ENCODE measurements at places on chromosomes 4 and X. TPM values are rescaled to one million over a fixed set of nuclear protein-coding genes. Genes with fewer than 3 reads are reported as not detected.

Gene RASGEF1B
- 5.5 TPM for total RNA-seq

Gene SLC16A2
- total RNA-seq = 0.78 TPM

Gene BGN
- total RNA-seq = not detected

Gene SLAIN2
- 72.2 TPM for total RNA-seq

Gene NDST4
- total RNA-seq = not detected

Gene UGT2A3
- total RNA-seq = not detected

Gene DKC1
- total RNA-seq = 219 TPM

DNA sequence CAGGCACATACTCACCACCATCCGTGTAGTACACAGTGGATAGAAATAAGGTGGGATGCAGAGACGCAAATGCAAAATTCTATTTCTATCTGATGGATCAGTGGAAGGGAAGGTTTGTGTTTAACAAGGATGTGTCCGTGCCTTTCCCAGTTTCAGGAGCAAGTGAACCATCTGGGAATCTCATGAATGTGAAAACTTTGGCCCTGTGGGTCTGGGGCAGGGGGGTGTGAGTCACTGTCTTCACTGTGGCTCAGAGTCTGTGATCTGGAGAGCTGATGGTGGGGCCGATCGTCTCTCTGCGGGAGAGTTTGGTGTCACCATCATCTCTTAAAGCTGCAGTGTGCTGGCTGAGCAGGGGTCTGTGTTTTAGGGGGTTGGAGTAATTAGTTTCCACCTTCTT, 179.3 kb upstream of the STS start:
- no peaks in the 10 kb centered on the region for H3K4me1 ChIP-seq
- no peak overlapping the region for H3K27ac ChIP-seq
- no peak for DNase-seq
- H3K36me3 ChIP-seq = no peaks in the 10 kb centered on the region
- H3K4me3 ChIP-seq = no peak overlapping the region

GRCh38 chr4:184752496-184753275, 18.8 kb upstream of the CENPU start:
- DNase-seq = no peak
- no peaks in the 10 kb centered on the region for H3K27me3 ChIP-seq
- no peaks in the 10 kb centered on the region for H3K4me1 ChIP-seq
- H3K36me3 ChIP-seq = peaks cover 6% of the 10 kb centered on the region
- H3K4me3 ChIP-seq = no peak overlapping the region

GRCh38 chrX:2875798-2876399, 47.2 kb downstream of the GYG2 start:
- H3K36me3 ChIP-seq = no peaks in the 10 kb centered on the region
- no peak overlapping the region for H3K27ac ChIP-seq
- H3K4me3 ChIP-seq = no peak overlapping the region
- H3K27me3 ChIP-seq = no peaks in the 10 kb centered on the region
- H3K4me1 ChIP-seq = no peaks in the 10 kb centered on the region

DNA sequence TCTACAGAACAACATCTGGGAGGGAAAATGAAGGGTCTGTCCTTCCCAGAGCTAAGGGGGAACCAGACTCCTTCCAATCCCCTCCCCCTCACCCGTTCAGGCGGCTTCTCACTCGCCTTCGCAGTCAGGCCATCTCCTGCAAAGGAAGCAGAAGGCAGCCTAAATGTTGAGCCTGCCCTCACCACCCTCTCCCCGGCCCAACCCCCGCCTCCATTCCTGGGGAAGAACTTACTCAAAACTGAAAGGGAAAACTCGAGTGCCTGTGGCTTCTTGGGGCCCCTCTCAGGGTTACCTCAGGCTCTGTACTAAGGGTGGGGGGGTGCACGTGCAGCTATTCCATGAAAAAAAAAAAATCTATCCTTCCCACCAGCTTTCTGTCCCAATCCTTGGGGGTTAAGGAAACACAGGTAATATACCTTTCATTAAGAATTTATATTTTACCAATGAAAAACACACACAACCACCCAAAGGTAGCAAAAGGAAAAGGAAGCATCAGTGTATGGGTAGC, 2.4 kb downstream of the ZMYM3 start:
- no peak for DNase-seq
- H3K27me3 ChIP-seq = no peaks in the 10 kb centered on the region
- no peak overlapping the region for H3K27ac ChIP-seq
- H3K4me3 ChIP-seq = no peak overlapping the region
- H3K36me3 ChIP-seq = no peaks in the 10 kb centered on the region

DNA sequence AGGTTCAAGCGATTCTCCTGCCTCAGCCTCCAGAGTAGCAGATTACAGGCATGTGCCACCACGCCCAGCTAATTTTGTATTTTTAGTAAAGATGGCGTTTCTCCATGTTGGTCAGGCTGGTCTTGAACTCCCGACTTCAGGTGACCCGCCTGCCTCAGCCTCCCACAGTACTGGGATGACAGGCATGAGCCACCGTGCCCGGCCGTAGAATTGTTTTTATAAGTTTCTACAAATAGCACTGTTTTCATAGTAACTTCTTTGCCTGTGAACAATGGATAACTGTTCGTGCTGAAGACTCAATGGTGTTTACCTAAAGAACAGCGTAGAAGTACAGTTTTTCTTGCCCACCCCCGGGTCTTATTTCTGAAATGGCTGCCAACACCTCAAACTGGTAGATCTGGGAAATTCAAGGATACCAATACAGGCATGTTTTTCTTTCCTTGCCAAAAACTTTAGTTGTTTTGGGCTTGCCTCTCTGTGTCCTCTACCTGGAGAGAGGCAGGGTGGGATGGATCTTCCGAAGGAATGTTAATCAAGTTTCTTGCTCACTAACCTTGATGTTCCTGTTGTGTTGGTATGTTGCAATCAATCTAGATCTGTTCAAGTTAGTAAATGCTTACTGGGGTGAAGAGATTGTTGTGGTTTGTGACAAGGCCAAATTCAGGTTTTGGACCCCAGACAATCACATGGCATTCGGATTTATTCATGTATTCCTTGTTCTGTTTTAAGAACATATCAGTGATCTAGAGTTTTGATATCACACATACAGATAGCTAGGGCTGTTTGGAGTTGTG, 2.8 kb upstream of the RUFY3 start:
- no peak for DNase-seq
- no peak overlapping the region for H3K4me3 ChIP-seq
- no peaks in the 10 kb centered on the region for H3K27me3 ChIP-seq
- no peak overlapping the region for H3K27ac ChIP-seq

DNA sequence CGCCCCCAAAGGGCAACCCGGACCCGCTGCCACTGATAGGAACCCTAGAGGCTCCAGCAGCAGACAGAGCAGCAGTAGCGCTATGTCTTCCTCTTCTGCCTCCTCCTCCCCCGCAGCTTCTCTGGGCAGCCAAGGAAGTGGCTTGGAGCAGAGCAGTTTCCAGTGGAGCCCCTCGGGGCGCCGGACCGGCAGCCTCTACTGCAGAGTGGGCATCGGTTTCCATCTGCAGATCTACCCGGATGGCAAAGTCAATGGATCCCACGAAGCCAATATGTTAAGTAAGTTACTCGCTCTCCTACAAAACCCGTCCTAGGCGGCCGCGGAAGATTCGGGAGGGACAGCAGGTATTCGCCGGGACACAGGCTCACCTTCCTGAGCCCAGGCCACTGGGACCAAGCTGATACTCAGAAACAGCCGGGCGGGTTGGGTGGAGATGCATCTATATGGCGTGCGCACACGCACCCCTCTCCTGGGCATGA, 477 bp downstream of the FGF5 start:
- no peaks in the 10 kb centered on the region for H3K36me3 ChIP-seq
- DNase-seq = no peak
- H3K27me3 ChIP-seq = peaks cover 33% of the 10 kb centered on the region
- H3K4me3 ChIP-seq = no peak overlapping the region

DNA sequence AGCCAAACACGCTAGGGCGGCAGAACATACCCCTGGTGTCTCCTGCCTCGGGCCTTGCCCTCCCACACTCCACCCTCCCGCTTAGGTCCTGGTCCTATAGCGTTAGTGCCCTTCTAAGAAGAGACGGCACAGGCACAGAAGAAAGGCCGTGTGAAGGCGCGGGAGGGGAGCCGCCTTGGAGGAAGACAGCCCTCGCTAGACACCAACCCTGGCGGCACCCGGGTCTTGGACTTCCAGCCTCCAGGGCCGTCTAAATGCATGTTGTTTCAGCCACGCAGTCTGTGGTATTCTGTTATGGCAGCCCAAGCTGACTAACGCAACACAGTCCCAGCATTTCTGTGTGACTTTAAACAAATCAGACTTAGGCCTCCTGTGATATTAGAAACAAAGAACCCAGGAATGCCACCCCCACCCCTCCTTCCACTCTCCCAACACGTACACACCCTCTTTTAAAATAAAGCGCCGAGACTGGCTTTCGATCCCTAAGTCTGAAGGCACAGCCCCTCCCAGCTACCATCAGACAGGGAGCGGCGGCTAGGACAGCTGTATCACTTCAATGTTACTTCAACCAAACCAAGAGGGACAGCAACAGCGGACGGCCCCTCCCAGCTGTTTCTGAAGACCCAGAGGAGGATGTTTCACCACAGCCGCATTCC, 128.0 kb downstream of the AFAP1 start:
- no peak overlapping the region for H3K4me3 ChIP-seq
- H3K27ac ChIP-seq = no peak overlapping the region
- peaks cover 4% of the 10 kb centered on the region for H3K36me3 ChIP-seq
- no peak for DNase-seq
- no peaks in the 10 kb centered on the region for H3K27me3 ChIP-seq
- H3K4me1 ChIP-seq = no peaks in the 10 kb centered on the region

- H3K36me3 ChIP-seq = no peaks in the 10 kb centered on the region
- H3K27me3 ChIP-seq = no peaks in the 10 kb centered on the region
- DNase-seq = no peak
- H3K4me3 ChIP-seq = no peak overlapping the region
- H3K4me1 ChIP-seq = no peaks in the 10 kb centered on the region
- no peak overlapping the region for H3K27ac ChIP-seq
Observed at GRCh38 chr4:172584816-172585215, 583.8 kb upstream of the GALNT7 start.

- H3K36me3 ChIP-seq = no peaks in the 10 kb centered on the region
- no peaks in the 10 kb centered on the region for H3K27me3 ChIP-seq
- DNase-seq = no peak
- H3K27ac ChIP-seq = no peak overlapping the region
Observed at GRCh38 chr4:170675568-170676262, 586.0 kb upstream of the AADAT start.

- H3K4me3 ChIP-seq = no peak overlapping the region
- no peaks in the 10 kb centered on the region for H3K36me3 ChIP-seq
- no peak for DNase-seq
- H3K27me3 ChIP-seq = no peaks in the 10 kb centered on the region
- no peaks in the 10 kb centered on the region for H3K4me1 ChIP-seq
Observed at GRCh38 chrX:47807548-47807947, 29.2 kb upstream of the ZNF81 start.

DNA sequence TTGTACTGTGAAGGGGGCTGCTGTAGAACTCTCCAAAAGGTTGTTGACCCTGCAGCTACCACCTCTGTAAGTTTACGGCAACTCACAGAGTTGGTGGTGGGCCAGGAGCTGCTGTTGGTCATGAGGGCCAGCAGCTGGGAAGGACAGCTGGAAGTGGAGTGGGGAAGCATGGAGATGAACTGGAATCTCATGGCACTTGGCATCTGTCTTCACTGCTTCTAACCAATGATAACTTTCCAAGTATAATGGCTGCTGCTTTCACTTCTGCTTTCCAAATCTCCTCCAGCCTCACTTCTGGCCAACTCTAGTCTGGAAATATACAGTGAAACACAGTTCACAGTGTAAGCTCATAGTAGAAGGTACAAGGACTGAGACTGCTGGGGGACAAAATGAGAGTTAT, 126.5 kb upstream of the INTU start:
- no peaks in the 10 kb centered on the region for H3K27me3 ChIP-seq
- H3K36me3 ChIP-seq = no peaks in the 10 kb centered on the region
- no peak overlapping the region for H3K4me3 ChIP-seq
- H3K4me1 ChIP-seq = no peaks in the 10 kb centered on the region
- DNase-seq = no peak
- no peak overlapping the region for H3K27ac ChIP-seq

DNA sequence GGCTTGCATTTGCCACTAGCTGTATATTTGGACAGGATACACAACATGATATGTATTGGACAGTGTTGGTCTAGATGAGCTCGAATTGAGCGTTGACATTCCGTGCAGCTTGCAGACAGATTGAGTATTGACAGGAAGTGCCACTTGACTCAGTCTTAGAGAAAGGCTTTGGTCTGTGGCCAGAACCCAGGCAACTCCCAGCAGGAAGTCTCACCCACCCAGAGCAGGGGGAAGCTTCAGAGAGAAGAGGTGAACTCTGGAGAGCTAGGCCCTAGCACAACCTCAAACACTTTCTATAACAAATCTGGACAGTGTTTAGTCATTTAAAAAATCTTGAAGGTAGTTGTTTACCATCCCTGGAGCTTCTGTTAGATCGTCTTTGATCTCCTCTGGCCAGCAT, 280.5 kb downstream of the FBXW7 start:
- H3K4me1 ChIP-seq = peaks cover 50% of the 10 kb centered on the region
- DNase-seq = peak; percentile 24
- no peaks in the 10 kb centered on the region for H3K27me3 ChIP-seq
- H3K36me3 ChIP-seq = no peaks in the 10 kb centered on the region
- no peak overlapping the region for H3K27ac ChIP-seq
- no peak overlapping the region for H3K4me3 ChIP-seq

DNA sequence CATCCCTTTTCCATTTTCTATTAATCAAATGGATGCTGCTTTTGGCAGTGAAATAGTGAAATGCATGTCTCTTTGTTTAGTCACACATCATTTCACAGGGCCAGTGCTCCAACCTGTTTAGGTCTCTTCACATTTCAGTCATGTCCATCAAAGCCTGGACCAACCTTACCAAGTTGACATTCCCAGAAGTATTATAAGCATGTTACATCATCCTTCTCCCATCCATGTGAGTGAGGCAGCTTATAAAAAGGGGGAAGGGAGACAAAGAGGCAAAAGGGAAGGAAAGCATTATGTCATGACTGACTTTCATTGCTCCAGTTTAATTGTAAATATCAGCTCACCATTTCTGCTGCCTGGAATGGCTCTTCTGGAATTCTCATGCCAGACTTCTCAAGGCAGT, 94.4 kb downstream of the NWD2 start:
- H3K27me3 ChIP-seq = no peaks in the 10 kb centered on the region
- no peaks in the 10 kb centered on the region for H3K36me3 ChIP-seq
- no peak overlapping the region for H3K4me3 ChIP-seq
- no peaks in the 10 kb centered on the region for H3K4me1 ChIP-seq

DNA sequence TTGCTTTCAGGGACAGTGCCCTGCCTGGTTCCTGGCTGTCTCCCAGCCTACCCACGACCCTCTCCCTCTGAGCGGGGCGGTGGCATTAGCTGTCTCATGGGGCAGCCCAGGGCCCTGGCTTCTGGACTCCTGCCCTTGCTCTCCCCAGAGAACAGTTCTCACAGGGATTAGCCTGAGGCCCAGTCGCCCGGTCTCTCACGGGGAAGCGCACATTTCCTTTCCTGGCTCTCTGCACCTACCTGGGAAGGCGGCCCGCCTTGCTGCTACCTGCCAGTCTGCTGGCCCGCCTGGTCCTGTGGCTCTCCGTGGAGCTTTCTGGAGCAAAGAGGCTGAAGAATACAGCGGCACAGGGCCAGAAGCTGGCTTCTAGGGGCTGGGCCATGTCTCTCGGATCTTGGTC, 128.4 kb downstream of the FHDC1 start:
- no peaks in the 10 kb centered on the region for H3K36me3 ChIP-seq
- no peak overlapping the region for H3K4me3 ChIP-seq
- H3K4me1 ChIP-seq = no peaks in the 10 kb centered on the region
- no peak for DNase-seq
- H3K27ac ChIP-seq = no peak overlapping the region
- H3K27me3 ChIP-seq = no peaks in the 10 kb centered on the region

- H3K4me3 ChIP-seq = no peak overlapping the region
- no peaks in the 10 kb centered on the region for H3K36me3 ChIP-seq
- no peak overlapping the region for H3K27ac ChIP-seq
- DNase-seq = no peak
- peaks cover 53% of the 10 kb centered on the region for H3K27me3 ChIP-seq
- H3K4me1 ChIP-seq = peaks cover 25% of the 10 kb centered on the region
Observed at GRCh38 chr4:173505924-173506518, 24.0 kb downstream of the HAND2 start.
